ENCODE measurements at places on chromosomes 5 and 9.

DNA sequence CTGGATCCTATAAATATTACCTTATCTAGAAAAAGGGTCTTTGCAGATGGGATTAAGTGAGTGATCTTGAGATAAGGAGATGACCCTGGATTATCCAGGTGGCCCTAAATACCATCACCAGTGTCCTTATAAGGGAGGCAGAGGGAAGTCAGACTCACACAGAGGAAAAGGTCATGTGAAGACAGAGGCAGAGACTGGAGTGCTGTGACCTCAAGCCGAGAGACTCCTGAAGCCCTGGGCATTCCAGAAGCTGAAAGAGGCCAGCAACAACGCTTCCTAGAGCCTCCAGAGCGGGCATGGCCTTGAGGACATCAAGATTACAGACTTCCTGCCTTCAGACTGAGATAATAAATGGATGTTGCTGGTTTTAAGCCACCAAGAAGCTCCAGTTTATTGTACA is 118.8 kb downstream of the ATPSCKMT start:
- DNase-seq: no peak

GRCh38 chr5:76524868-76525267 is 98.3 kb downstream of the F2RL2 start:
- no peak for DNase-seq

DNA sequence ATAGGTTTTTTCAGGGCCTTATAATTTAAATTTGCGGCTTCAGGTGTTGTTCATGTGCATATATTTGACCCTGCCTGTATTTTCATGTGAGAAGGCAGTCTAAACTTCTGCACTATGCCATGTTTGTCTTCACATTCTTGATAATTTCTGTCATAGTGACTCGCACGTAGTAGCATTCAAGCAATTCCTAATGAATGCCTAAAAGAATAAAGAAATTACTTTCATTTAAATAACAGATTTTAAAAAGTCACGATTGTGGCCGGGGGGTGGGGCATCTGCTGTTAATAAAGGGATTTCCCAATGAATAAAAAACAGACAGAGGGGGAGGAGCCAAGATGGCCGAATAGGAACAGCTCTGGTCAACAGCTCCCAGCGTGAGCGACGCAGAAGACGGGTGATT is 318.0 kb downstream of the ADAMTS6 start:
- no peak for DNase-seq

DNA sequence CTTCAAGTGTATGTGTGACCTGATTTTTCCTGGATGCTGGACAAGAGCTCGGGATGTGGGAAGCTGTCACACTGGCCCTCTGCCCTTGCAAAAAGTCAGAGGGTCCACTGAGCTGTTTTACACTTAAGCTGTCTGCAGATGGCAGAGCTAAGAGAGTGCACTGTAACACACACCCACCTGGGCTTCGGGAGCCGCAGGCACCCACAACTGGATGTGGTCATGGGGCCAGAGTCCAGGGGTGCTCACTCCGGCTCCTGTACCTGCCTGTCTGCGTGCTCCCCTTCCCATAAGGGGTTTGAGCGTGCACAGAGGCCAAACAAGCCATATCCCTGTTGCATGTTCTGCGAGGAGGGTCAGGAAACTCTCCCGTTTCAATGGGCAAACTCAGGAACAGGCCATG is 82.5 kb downstream of the LRRC70 start:
- DNase-seq: no peak

- no peak for DNase-seq
Measured at GRCh38 chr9:109336409-109336808, 15.6 kb upstream of the EPB41L4B start.

DNA sequence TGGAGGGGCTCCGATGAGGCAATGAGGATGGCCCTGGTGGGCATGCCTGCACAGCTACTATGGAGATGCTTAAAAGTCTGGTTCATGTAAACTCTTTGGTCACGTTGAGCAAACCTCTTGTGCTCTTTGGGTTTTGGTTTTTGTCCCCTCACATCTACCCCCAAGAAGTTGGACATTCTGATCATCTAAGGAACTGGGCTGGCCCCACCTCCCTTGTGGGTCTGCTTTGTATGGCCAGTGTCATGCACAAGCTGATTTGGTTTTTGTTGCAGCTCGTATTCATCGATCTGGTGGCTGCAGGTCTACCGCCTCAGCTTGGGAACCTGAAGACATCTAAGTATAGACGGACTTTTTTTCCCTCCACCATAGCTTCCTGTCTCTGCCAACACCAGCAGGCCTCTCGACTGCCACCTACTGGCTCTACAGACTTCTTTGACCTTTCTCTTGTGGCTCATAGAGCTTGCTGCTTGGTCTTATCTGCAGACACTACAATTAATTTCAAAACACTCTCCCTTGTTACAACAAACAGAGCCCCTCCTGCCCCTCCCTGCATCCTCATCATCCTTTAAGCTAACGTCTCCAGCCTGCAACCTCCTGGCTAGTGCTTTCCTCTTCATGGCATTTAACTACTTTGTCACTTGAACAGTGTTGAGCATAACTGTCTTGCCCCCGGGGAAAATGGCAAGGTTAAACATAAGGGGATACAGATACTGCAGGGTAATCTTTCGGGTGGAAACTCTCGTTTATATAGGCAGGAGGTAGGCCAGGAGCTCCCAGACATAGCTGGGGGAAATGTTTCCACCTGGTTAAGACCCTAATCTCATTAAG is 34.5 kb downstream of the TSTD2 start:
- DNase-seq: peak; percentile 44

- DNase-seq: peak; percentile 17
Measured at GRCh38 chr9:91949946-91950664, at the start of gene ROR2. TSS of gene ROR2 (minus strand) at chr9:91950228.

GRCh38 chr9:99307851-99308250 is 85.8 kb downstream of the SEC61B start:
- DNase-seq: no peak

GRCh38 chr5:76660360-76660759 is 37.2 kb upstream of the F2RL2 start:
- no peak for DNase-seq

DNA sequence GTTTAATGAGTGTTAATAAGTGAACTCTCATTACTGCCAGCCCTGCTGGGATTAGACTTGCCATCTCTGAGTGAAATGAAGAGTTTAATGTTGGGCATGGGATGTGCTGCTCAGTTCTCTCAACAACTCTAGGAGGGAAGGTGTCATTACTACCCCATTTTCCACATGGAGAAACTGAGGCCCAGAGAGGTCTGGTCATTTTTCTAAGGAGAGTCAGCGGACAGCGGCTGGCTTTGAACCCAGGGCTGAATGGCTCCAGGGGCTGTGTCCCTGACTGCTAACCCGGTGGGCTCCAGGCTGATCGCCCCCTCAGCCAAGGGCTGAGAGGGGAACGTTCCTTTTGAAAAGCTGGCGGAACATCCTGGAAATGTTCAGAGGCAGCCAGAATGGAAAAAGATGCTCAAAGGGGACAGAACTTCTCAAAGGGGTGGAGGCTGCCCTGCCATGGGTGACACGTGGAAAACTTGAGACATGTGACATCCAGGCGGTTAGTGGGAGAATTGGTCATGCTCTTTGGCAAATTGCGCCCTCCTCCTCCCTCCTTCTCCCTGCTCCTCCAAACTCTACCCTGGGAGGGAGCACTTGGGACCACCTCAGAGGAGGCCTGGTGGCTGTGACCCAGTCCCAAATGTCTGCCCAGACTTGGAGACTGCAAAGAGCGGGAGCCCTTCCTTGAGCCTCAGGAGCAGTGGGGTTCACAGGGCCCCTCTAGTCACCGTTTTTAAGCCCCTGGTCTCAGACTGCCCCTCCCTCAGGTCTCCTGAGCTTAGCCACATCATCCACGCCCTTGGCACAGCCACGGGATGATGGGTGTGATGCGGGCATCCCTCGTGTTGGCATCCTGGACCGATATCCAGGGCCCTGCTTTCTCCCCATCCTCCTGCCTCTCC is 28.7 kb downstream of the DNM1 start:
- no peak for DNase-seq

GRCh38 chr5:93874080-93874479 is 132.7 kb upstream of the POU5F2 start:
- no peak for DNase-seq

- DNase-seq: no peak
Measured at GRCh38 chr9:97943308-97943855, 5.4 kb upstream of the HEMGN start.
